ENCODE measurements at places on chromosomes 4 and X.

GRCh38 chrX:70168238-70169188 lies 8.8 kb upstream of the DGAT2L6 start:
- no peak for DNase-seq

GRCh38 chr4:153950100-153950979 lies 161.5 kb upstream of the SFRP2 start:
- DNase-seq = no peak

GRCh38 chrX:38807873-38808272 lies 6.6 kb downstream of the MID1IP1 start:
- DNase-seq = no peak

GRCh38 chr4:83013420-83013867 lies 2.8 kb upstream of the LIN54 start:
- DNase-seq = no peak

GRCh38 chr4:19729886-19730651 lies 521.6 kb upstream of the SLIT2 start:
- no peak for DNase-seq

Measured in hypothalamus (tissue), 51 donors.